ENCODE measurements at places on chromosomes 1 and 21.

GRCh38 chr1:147628441-147628840, 41.9 kb downstream of the ACP6 start:
- no peak for DNase-seq

DNA sequence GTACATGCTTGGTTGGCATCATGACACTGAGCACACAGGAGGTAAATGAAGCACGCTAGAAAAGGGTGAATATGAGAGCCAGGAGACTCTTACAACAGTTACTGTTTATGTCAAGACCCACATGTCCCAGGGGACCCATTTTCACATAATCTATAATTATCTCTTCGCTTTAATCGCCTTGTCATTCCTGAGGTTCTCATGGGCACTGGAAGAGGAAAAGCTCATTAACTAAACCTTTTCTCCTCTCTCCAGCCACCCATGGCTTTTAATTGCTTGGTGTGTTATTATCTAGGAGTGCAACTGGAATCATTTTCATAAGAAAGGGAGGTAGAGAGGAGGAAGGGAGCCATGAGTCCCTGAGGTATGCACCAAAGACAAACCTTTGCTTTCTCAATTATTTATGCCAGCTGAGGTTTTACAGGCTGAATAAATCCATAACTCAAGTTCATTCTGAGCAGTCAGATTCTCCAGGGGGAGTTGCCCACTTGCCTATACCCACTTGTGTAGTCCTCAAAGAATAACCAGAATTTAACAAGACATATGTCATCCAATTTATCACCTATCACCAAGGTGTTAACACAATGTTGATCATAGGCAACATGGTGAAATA, 77.4 kb downstream of the ACBD6 start:
- DNase-seq = no peak

GRCh38 chr1:174519844-174520243, 72.1 kb downstream of the GPR52 start:
- no peak for DNase-seq

GRCh38 chr1:1020000-1020404, at the start of gene AGRN:
TSS of gene AGRN (plus strand) at chr1:1020120. CDS start at chr1:1020173, 53 bp downstream.
- DNase-seq = no peak

- DNase-seq = no peak
These were observed 8.1 kb downstream of the NIBAN1 start for GRCh38 chr1:184965944-184966860.

GRCh38 chr1:31897526-31898100, 40.6 kb downstream of the PTP4A2 start:
- no peak for DNase-seq

DNA sequence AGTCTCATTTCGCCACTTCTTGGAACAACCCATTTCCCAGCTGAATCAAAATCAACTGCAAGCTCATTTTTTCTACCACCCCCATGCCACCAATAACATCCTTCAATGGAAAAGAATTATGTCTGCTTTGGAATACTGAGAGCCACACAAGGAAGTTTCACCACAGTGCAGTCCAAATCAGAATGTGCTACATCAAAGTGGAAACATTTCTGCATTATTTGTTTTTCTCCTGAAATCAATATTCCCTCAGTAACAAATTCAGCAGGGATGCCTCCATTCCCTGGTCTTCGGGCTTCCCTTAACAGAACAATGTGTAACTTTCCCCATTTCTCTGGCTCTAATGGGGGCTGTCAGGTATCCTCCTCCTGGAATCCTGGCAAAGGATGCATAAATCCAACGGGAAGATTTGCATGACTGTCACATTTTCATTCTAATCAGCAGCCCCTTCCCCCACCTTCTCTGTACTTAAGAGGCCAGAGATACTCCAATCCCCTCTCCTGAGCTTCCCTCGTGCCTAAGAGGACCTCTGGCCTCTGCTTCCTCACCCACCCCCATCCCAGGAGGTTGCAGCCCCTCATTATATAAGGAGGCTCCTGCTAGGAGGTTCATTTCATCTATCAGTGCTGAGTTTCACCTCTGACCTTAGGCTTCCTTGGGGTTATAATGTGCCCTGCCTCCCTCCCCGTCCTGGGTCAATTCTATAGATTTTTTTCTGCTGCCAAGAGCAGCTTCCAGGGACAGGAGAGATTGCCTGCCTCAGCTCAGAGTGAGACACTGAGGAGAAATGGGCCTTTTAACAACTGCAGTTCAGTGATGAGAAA, 201.1 kb downstream of the OMA1 start:
- no peak for DNase-seq

DNA sequence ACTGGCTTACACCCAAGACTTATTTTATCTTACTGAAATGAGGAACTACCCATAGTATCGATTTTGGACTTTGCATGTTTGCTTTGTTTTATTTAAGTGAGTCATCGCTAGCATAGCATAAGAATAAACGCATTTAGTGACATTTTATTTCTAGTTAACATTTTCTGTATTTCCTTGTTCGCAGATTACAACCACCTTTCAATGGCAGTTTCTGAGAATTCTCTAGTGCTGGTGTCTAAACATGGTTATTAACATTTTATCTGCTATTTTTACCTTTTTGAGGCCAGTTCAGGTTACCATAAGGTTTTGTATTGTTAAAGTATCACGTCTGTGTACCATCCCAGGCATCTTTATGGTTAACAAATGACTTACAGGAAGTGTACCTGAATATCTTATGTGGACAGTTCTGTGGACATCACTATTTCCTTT, 24.5 kb downstream of the EEIG2 start:
- DNase-seq = no peak

- DNase-seq = no peak
These were observed 1.1 kb upstream of the GADD45A start for GRCh38 chr1:67683766-67684525.

DNA sequence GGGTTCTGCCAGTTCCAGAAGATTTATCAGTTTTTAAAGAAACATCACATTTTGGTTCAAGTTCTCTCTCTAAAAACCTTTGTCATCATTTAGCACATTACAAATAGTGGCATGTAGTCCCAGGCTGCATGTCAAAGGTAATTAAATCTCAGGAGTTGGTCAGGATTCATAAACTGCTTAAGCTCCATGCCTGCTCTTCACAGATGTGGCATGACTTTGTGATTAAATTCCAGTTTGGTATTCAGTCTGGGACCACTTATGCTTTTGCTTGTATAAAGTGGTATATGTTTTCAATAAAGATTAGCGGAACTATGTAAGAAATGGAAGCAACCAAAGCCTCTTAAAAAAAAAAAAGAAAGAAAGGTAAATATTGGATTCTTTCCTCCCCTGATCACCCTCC, 408.0 kb downstream of the DISC1 start:
- no peak for DNase-seq

All from stimulated activated CD8-positive, alpha-beta memory T cell treated with anti-CD3 and anti-CD28 coated beads, Interleukin-7, amount 100 ng/mL, for 1 hour (primary cell).